ENCODE measurements at places on chromosomes 1 and 21.

DNA sequence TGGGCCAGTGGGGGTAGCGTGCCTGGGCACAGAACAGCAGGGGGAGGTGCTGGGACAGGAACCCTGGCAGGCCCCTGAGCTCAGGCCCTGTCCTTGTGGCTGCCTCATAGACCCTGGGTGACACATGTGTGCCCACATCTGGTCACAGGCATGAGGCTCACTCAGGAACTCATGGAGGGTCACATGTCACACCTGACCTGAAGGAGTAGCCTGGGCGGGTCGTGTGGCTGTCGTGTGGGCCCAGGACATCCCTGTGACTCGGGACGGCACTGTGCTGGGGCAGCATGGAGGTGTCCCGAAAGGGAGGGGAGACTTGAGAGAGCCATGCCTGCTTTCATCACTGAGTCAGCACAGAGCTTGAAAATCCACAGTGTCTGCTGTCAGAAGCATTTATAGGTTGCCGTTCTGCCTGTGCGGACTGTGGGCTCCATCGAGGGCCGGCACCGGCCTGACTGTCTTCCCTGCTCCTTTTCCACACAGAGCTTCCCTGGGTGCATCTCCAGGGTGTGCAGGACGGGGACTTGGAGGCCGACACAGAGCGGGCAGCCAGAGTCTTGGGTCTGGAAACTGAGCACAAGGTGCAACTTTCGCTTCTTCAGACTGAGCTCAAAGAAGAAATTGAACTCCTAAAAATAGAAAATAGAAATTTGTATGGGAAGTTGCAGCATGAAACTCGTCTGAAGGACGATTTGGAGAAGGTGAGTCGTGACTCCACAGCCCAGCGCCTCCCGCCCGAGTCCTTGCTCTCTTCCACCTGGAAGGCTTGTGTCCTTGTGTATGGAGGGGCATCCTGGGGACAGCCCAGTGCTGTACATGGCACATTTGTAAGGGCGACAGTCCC is 32.8 kb downstream of the PCNT start:
- DNase-seq: no peak

DNA sequence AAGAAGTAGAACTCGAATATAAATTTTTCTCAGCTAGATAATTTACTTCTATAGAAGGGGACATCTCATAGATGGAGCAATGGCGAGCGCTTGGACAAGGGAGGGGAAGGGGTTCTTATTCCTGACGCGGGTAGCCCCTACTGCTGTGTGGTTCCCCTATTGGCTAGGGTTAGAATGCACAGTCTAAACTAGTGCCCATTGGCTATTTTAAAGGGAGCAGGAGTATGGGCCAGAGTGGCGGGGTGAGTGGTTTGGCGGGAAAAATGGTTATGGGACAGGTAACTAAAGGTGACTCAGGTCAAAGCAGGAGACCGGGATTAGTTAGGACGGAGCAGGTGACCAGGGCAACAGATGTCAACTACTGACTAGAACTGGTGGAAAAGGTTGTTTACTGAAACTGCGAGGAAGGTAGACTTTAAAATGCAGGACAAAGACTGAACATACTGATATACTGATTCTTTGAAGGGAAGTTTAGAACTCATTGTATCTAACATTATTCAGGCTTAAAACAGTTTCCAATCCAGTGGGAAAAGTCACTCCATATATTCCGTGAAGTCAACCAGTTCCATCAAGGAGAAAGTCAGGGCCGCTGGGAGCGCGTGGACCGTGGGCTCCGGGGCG is 940 bp upstream of the ATAD3A start:
- no peak for DNase-seq

GRCh38 chr21:45618287-45618686 is 25.2 kb upstream of the PCBP3 start:
- no peak for DNase-seq

GRCh38 chr1:175857756-175858155 is 114.4 kb upstream of the TNR start:
- DNase-seq: no peak

- no peak for DNase-seq
These were observed 6.3 kb upstream of the SRRM1 start for GRCh38 chr1:24636661-24637357.

- DNase-seq: no peak
These were observed 24.4 kb upstream of the CADM3 start for GRCh38 chr1:159146980-159147379.

DNA sequence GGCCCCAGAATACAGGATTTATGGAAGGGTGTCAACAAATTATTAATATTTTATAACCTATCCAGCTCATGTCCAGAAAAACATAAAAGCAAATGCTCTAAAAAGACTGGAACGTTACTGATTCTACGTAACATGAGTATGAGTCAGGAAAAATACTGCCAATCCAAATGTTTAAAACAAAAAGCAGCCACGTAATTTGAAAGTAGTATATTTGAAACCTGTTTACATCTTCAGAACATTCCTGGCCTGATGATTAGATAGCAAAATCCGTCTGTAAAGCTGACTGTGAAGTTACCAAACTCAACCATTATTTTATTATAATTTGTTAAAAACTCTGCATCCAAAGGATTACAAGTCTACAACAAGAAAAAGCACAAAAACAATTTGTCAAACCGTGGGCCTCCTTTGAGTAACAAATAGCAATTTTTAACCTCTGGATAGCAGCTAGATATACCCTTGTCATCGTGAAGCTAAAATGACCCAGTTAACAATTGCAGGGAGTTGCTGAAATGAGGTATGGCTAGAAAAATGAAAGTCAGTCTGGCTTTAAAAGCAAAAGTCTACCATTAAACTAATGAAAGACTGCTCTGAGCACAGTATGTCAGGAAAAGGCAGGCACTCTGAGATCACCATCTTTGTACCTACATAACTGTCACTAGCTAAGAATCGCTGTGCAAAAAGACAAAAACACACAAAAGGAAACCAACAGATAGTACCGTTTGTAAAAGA is 1.2 kb downstream of the UBR4 start:
- no peak for DNase-seq

DNA sequence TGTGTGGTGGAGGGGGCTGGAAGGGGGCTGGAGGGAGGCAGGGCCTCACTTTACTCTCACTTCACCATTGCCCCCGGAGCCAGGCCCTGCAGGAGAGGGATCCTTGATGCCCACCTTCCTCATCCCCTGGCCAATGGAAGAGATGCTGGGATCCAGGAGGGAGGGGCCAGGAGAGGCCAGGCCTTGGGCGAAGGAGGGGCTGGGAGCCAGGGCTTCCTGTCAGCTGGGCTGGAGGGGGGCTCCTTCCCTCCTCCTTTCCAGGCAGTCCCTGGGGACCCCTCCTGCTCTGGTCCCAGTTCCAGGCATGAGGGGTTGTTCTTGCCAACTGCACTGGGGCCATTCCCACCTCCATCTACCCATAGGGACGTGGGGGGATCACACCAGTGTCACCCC is 5.7 kb downstream of the AHDC1 start:
- no peak for DNase-seq

DNA sequence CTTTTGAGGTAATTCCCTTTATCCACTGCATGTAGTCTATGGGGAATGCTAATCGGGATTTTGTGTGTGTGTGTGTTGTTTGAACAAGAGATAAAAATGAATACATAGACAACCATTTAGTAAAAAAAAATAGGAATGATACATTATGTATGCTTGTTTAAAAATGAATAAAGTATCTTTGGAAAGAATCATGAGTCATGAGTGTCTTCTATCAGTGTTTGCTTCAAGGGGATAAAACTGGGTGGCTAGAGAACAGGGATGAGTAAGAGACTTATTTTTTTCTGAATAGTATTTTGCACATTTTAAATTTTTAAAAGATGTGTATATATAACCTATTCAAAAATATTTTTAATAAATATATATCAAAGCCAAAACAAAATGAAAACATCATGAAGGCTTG is 839.4 kb upstream of the ADGRL4 start:
- no peak for DNase-seq

GRCh38 chr1:151840421-151840820 is 801 bp upstream of the C2CD4D start:
- no peak for DNase-seq

DNA sequence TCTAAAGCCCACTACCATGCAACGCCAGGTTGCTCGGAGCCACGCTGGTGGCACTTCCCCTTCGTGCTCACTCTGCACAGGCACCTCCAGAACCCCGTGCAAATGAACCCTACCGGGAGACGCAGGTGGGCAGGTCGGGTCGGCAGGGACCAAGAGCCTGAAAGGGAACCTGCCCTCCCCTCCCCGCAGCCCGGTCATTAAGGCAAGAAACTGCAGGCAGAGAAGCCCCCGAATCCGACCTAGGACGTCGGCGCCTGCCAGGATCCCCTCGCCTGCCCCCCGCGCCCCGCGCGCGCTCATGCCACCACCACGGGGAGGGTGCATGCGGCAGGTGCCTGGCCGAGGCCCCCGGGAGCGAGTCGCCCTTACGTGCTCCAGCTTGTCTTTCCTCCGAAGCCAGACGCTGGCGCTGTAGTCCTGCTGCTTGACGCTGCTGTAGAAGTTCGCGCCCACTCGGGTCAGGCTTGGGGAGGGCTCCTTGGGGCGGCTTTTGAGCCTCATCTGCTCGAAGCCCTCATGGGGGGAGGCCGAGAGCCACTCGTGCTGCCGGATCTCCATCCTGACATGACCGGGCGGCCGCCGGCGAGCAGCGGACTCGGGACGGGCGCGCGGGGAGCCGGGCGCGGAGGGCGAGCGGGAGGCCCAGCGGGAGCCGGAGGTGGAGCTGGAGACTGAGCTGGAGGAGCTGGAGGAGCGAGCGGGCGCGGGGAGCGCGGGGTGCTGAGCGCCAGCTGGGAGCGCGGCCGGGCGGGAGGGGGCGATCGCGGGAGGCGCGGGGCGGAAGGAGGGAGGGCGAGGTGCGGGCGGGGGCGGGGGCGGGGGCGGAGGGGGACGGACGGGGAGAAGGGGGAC is 552 bp downstream of the PLD5 start:
- no peak for DNase-seq

DNA sequence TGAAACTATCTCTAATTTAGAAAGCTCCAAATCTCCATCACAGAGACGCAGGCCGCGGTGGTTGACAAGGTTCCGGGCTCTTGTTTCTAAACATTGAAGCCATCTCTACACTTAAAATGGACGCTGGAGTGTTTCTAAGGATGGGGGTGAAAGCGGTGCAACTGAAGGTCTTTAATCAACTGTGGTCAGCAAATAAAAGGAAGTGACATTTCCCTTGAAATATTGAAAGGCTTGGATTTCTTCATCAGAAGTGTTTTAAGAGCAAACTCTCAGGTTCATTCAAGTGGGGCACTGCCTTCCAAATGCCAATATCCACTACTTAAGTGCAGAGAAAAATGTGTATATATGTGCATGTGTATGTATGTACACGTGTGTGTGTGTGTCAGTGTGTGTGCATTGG is 117.3 kb downstream of the KAZN start:
- no peak for DNase-seq

- no peak for DNase-seq
These were observed 6.3 kb upstream of the AURKAIP1 start for GRCh38 chr1:1381294-1381693.

- DNase-seq: no peak
These were observed 5.5 kb upstream of the LGALS8 start for GRCh38 chr1:236518322-236518721.

DNA sequence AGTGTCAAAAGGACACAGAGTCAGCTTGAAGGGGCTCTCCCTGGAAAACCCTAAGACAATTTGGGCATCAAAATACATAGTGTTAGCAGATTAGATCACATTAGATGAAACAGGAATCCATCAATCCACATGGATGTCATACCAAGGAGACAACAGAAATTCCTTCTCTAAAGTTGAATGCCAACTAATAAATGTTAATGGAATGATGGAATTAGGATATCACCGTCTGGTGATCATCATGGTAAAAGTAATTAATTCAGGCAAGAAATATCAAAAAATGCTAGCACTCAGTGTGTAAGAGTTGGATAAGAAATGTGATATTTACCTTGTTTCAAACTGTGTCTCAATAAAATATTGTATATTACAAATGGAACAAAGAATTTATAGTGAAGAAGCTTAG is 10.9 kb upstream of the SLC25A24 start:
- no peak for DNase-seq

- DNase-seq: no peak
These were observed 31.2 kb downstream of the VAV3 start for GRCh38 chr1:107933736-107934135.

DNA sequence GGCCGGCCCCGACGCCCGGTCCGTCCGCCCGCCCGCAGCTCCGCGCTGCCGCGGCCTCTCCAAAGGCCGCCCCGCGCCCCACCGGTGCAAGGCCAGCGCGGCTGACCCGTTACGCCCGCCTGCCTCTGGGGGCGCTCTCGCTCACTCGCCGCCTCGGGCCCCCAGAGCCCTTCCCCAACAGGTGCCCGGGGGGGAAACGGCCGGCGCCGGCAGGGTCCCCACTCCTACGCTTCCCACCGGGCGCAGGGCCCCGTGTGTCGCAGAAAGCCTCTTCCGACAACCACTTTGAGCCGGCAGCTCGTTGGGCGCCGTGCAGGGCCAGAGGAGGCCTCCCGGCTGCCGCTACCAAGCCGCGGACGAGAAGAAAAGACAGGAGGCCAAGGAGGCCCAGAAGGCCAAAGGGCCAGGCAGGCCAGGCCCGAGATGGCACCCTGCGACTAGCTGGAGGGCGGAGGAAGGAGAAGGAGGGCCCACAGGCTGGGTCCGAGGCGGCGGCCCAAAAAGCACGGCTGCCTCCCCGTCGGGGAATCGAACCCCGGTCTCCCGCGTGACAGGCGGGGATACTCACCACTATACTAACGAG is 64.9 kb upstream of the FCGR2A start:
- peak; percentile 29 for DNase-seq

DNA sequence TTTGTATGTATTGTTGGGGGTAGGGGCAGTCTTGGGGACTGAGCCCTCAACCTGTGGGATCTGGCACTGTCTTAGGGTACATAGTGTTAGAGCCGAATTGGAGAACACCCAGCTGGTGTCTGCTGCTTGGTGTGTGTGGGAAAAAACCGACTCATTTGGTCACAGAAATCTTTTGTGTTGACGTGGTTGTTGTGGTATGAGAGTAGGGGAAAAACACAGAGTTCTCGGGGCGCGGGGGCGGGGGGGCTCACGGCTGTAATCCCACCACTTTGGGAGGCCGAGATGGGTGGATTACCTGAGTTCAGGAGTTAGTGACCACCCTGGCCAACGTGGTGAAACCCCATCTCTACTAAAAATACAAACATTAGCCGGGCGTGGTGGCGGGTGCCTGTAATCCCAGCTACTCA is 15.3 kb upstream of the SRSF10 start:
- no peak for DNase-seq

DNA sequence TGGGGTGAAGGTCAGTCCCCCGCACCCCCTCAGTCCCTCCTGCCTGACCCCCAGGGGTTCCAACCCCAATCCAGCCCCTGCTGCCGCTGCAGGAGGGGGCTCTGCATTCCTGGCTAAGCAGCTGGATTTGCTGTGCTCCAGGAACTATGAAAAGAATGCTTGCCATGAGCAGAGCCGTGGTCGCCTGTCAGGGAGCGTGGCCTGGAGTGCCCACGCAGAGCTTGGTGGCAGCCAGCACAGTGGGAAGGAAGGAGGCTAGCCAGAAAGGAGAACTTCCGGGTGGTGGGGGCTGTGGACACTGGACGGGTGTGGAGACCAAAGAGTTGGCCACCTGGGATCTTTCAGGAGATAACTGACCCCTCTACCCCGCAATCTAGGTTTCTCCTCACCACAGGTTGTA is 5.6 kb downstream of the COL8A2 start:
- DNase-seq: no peak
